ENCODE measurements at places on chromosomes 5 and 9. TPM values are rescaled to one million over a fixed set of nuclear protein-coding genes. Genes with fewer than 3 reads are reported as not detected.
A peak's percentile ranks its signal among the peaks of the same experiment; 100 is the strongest.

Gene CDKN2AIPNL
- 36.9 TPM for total RNA-seq

Gene PPP1R2B
- total RNA-seq = not detected

Gene CDH12
- total RNA-seq = 0.95 TPM

Gene SURF1
- total RNA-seq = 32.9 TPM

Gene PRLR
- 0.06 TPM for total RNA-seq

Gene NEURL1B
- 55.8 TPM for total RNA-seq

Gene SLC45A2
- total RNA-seq = 0.85 TPM

DNA sequence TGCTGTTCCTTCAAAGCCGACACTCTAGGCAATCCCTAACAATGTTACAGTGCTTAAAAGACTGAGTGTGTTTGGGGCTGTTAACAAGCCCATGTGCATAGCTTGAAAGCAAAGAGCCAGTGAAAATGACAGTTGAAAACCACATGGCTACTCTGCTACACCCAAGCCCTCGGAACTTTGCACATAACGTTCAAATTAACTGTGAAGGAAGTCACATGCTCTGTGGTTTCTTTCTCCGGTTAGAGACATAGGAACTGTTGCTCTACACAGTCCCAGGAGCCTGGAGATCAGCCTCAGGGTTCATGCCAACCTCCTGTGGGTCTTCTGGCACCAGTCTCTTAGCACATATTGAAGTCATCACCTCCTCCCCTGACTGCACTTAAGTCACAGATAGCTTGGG, 51.1 kb downstream of the C9orf152 start:
- no peak for DNase-seq
- no peaks in the 10 kb centered on the region for H3K36me3 ChIP-seq
- no peak overlapping the region for H3K27ac ChIP-seq
- H3K4me3 ChIP-seq = no peak overlapping the region
- H3K27me3 ChIP-seq = no peaks in the 10 kb centered on the region

DNA sequence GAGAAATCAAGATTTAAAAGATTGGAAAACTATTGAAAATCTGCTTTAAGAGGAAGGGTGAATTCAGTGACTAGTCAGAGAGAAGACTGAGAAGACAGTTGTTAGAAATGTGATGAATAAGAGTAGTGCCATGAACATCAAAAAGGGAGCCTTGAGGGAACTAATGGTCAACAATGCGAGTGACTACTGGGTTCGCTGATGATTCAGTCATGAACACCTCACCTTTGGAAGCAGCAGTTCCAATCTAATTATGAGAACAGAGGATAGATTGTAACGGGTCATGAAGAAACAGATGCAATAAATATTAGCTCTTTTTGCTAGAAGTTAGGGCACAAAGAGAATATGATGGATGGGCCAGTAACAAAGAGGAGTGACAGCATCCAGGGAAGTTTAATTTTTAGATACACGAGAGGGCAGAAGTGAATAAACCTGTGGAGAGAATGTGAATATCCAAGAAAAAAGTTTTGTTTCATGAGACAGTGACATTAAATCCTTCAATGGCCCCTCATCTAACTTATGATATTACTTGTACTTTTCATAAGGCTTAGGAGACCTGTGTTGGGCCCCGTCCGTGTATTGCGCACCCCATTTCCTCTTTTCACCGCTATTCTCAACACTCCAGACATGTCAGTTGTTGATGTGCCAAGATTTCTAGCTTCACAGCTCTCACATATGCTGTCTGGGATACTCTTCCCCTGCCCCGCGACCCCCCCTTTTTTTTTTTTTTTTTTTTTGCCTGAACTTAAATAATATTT, 23.5 kb upstream of the IFNE start:
- H3K27ac ChIP-seq = no peak overlapping the region
- H3K4me1 ChIP-seq = no peaks in the 10 kb centered on the region
- H3K4me3 ChIP-seq = no peak overlapping the region
- H3K36me3 ChIP-seq = no peaks in the 10 kb centered on the region
- DNase-seq = no peak
- no peaks in the 10 kb centered on the region for H3K27me3 ChIP-seq

- H3K27ac ChIP-seq = peak overlapping the region; percentile 69
- no peaks in the 10 kb centered on the region for H3K27me3 ChIP-seq
- DNase-seq = peak; percentile 71
- no peaks in the 10 kb centered on the region for H3K36me3 ChIP-seq
- H3K4me3 ChIP-seq = no peak overlapping the region
Measured at GRCh38 chr5:54700986-54701578, 183.5 kb downstream of the SNX18 start.

DNA sequence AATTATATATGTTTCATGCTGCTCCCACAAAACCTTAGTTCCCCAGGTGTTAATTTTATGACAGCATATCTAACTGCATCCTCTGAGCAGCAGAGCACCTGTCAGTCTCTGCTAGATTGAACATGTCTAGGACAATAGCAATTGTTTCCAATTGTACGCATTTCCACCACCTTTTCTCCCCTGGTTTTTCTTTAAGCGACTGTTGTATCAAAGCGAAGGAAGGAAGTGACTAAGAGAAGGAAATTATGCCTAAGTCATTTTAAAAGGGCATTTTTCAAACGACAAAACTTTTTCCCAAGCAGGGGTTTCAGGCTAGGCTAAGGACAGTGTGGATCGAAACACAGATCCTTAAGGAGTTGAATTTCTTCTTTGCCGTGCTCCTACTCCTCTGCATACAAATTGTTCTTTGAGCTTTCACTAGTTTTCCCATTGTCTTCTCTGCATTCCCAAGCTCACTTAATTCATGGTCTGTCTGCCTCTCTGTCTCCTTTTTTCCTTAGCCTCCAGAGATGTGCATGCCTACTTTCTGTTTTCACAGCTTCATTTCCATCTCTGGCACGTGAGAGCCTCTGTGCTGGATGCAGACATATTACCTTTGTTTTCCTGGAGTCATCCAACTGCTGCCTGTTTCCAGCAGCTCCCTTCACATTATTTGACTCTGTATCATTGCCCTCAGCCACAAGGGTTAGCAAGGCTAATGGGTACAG, 39.4 kb upstream of the STARD4 start:
- H3K27ac ChIP-seq = no peak overlapping the region
- DNase-seq = no peak
- no peaks in the 10 kb centered on the region for H3K36me3 ChIP-seq
- H3K27me3 ChIP-seq = no peaks in the 10 kb centered on the region
- H3K4me1 ChIP-seq = peaks cover 19% of the 10 kb centered on the region

DNA sequence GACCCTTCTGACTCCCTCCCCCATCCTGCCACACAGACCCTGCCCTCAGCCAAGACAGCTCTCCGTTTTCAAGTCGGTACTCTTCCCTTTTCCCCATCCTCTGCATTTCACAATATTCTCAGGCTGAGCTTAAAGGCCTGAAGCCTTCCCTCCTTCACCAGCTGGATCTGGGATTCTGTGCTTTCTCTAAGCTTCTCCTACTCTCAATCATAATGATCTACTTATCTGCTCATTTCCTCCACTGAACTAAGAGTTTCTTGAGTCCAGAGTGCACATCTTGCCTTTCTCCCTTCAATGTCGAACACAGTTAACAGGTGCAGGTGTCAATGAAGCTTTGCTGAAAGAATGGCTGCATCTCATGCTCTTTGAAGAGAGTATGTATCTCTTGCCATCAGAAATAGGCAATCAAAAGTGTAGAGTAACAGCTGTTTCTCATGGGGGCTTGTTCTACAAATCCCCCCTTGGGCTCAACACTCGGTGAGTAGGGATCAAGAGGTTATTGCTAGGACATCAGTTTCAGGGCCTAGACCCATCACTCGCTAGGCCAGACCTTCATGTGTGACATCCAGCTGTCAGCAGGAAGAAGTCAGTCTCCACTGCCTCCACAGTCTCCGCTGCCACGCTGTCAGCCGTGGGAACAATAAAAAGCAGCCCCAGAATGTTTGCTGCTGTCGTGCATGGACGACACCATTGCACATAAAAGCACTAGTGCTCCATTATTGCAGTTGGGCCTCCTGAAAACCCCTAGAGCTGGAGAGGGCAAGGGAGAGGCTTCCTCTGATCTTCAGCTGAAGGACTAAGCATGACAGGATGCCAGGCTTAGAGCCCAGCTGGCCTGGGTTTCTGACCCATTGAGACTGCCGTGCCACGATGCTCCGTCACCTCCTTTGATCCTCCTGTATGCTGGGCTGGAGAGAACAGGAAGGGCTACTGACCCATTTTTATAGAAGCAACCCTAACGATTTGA, 23.7 kb downstream of the TRAF1 start:
- DNase-seq = no peak
- H3K4me3 ChIP-seq = no peak overlapping the region
- no peaks in the 10 kb centered on the region for H3K27me3 ChIP-seq

DNA sequence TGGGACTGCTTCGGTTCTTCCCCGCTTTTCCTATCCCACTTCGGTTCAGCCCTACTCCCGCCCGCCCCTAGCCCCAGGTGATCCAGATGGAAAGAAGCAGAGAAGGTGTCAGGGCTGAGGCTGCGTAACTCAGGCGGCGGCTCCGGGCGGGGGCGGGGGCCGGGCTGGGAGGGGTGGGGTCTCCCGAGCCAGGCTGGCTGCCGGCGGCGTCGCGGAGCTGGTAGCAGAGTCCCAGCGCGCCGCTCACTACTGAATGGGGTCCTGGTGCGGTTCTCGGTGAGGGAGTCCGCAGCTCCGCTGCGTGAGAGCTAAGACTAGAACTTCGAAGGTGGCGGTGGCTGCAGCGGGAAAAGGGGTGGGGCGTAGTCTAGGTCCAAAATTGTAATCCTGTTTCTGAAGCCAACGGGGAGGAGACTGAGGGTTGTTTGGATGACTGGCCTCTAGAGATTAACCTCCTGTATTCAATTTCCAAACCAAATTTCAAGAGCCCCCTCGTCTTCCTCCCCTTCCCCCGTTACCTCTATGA, 1.4 kb downstream of the PRR16 start:
- no peak overlapping the region for H3K27ac ChIP-seq
- no peaks in the 10 kb centered on the region for H3K36me3 ChIP-seq
- H3K4me1 ChIP-seq = no peaks in the 10 kb centered on the region

DNA sequence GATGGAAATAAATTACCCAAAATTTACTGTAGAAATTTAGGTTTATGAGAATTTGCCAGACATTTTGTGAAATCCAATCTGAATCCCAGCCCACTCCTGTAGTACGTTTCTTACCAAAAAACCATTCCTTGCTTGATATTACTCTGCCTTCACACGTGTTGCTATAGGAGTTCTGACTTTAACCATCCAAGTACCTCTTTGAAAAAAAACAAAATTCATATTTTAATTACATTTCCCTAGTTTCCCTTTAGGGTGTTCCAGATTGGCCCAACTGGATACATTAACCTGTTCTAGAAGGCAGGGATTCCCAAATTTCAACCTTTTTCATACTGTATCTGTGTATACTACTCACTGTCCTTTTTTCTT, 1.4 kb upstream of the PJA2 start:
- H3K4me1 ChIP-seq = peaks cover 41% of the 10 kb centered on the region
- no peaks in the 10 kb centered on the region for H3K27me3 ChIP-seq
- H3K4me3 ChIP-seq = peak overlapping the region; percentile 43
- peak overlapping the region; percentile 97 for H3K27ac ChIP-seq
- DNase-seq = no peak
- H3K36me3 ChIP-seq = no peaks in the 10 kb centered on the region

- no peak for DNase-seq
- no peak overlapping the region for H3K27ac ChIP-seq
- H3K4me1 ChIP-seq = no peaks in the 10 kb centered on the region
- no peak overlapping the region for H3K4me3 ChIP-seq
- H3K36me3 ChIP-seq = no peaks in the 10 kb centered on the region
Measured at GRCh38 chr9:115759426-115759825, 394.2 kb upstream of the PAPPA start.

- no peaks in the 10 kb centered on the region for H3K27me3 ChIP-seq
- H3K4me1 ChIP-seq = no peaks in the 10 kb centered on the region
- H3K4me3 ChIP-seq = no peak overlapping the region
- DNase-seq = no peak
- no peak overlapping the region for H3K27ac ChIP-seq
Measured at GRCh38 chr5:58258984-58259684, 200.8 kb downstream of the PLK2 start.

GRCh38 chr5:135443161-135443960, 3.8 kb downstream of the DCANP1 start:
- H3K27ac ChIP-seq = no peak overlapping the region
- no peaks in the 10 kb centered on the region for H3K36me3 ChIP-seq
- H3K4me1 ChIP-seq = peaks cover 5% of the 10 kb centered on the region
- DNase-seq = no peak

DNA sequence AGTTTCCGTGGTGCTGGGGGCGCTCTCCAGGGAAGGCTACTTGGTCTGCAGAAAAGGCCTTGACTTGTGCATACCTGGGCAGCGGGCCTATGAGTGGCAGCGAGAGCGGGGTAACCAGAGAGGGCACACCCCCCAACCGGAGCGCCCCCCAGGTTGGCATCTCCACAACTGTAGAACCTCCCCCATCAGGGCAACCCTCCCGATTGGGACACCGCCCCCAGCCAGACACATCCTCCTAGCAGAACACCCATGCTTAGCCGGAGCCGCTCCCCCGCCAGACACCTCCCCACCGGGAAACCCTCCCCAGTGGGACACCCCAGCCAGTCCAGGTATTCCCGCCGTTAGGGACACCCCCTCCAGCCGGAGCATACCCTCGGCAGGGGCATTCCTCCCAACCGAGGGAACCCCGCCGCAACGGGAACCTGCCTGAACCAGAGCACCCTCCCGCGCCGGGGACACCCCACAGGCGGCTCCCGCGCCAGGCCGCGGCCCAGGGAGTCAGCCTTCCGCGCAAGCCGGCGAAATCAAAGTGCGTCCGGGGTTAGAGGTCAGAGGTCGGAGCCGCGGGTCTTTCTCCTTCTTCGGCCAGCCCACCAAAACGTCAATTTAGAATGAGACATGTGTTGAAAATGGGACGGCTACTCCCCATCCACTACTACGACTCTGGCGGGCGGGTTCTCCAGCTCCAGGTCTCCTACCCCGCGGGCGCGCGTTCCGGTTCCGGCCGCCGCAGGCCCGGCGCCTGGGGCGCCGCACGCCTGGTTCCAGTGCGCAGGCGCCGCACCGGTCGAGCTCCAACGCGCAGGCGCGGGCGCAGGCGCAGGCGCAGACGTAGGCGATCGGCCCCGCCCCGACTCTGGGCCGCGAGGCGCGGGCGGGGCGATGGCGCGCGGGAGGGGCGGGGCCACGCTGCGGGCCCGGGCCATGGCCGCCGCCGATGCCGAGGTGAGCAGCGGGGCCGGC, at the start of gene EHMT1:
EHMT1 (plus strand) TSS at position 901 of the 963 bp plus-strand sequence; CDS start at position 925, 24 bp downstream.
- peaks cover 13% of the 10 kb centered on the region for H3K4me1 ChIP-seq
- H3K36me3 ChIP-seq = peaks cover 7% of the 10 kb centered on the region
- H3K4me3 ChIP-seq = peak within 1 kb of the TSS; percentile 62

GRCh38 chr9:4305065-4305985, 5.5 kb upstream of the GLIS3 start:
- peaks cover 14% of the 10 kb centered on the region for H3K27me3 ChIP-seq

DNA sequence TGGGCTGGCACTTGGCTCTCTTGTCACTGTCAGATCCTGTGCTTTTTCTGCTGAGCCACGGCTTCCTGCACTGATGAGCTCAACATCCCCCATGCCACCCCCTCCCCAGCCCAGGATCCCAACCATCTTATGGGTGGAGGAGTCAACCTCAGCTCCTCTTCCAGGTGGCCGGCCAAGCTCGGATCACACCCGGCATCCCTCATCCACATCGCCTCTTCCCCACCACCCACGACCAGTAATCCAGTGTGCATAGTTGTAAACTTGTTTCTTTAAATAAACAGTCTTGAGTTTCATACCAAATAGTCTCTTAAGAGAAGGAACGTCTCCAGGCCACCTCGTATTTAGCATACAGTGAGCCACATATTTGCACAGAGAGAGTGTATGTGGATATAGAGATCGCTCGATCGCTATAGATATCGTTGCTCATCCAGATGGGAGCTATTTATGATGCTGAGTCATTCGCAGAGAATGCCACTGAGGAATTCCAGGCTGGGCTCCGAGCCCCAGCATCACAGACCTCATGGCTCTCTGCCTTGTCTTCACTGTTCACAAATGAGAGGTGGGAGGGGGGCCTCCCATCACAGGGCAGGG, 61.8 kb upstream of the CPLX2 start:
- no peak overlapping the region for H3K4me3 ChIP-seq
- H3K36me3 ChIP-seq = no peaks in the 10 kb centered on the region
- no peak overlapping the region for H3K27ac ChIP-seq
- no peaks in the 10 kb centered on the region for H3K4me1 ChIP-seq
- no peaks in the 10 kb centered on the region for H3K27me3 ChIP-seq
